ENCODE measurements at places on chromosomes 6 and 20.

- no peak for DNase-seq
These were observed 104.9 kb upstream of the IYD start for GRCh38 chr6:150263765-150264404.

- no peak for DNase-seq
These were observed 22.7 kb upstream of the GGTLC1 start for GRCh38 chr20:24011282-24011681.

- DNase-seq, result no peak
These were observed 197.7 kb upstream of the PREP start for GRCh38 chr6:105600336-105601260.

- no peak for DNase-seq
These were observed 99.3 kb downstream of the PRND start for GRCh38 chr20:4820806-4821518.

DNA sequence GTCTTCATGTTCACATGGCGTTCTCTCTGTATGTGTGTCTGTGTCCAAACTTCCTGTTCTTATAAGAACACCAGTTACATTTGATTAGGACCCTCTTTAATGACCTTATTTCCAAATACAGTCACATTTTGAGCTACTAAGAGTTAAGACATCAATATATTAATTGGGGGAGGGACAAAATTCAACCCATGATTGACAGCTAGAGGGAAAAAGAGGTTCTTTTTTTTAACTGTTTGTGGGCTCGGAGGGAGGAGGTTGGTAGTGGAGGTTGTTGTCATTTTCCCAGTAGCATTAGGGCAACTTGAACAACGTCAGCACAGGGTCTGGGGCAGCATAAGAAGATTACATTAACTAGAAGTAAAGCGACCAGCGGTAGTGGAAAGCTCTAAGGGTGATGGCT lies 2.3 kb upstream of the GMDS start:
- no peak for DNase-seq

- DNase-seq, result no peak
These were observed 244.1 kb downstream of the TFAP2A start for GRCh38 chr6:10170816-10171215.

DNA sequence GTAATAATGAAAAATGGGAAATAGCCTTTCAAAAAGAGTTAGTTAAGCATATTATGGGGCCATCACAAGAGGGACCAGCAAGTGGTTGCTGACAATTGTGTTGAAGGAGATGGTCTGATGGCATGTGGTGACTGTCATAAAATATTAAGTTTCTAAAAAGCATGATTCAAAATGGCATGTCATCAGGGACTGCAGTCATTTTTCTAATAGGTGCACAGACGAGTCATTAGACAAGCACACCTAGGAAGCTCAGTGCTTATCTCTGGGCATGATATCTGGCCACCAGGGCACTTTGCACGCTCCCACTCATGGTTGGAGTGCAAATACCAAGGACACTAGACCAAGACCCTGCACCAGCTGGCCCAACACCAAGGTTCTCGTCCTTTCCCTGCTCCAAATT lies 226.5 kb downstream of the ANKRD60 start:
- no peak for DNase-seq
